ENCODE measurements at places on chromosomes 5 and 9.
A peak's percentile ranks its signal among the peaks of the same experiment; 100 is the strongest.

DNA sequence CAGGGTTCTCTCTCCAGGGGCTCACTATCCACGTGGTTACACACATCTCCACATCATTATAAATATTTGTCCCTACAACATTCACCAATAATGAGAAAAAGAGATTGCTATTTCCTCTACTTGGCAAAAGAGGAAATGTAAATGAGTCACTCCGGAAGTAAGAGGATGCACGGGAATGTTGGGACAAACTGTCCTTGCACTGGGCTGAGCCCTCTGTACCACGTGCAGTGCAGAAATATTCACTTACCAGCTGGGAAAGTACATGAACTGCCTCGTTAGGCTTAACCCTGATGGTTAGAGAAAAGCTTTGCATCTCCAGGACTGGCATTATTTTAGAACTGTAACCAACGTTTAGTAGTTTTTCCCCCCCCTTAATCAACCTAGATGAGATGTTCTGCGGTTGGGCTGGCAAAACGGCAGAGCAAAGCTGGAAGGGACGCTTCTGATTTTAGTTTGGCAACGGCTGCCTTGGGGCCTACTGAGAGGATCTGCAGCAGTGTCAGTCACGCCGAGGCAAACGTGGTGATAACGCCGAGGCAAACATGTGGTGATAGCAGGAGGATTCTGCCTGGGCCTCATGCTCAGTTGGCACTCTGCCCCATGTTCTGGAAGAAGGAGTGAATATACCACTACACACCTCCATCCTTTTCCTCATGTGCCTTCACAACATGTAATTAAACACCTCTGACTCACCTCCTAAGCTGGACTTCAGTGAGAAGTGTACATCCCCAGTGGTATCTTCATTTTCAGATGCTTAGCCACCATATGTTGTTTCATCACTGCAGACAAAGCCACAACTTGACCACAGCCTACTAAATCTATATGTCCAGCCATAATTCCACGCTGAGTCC, 661.4 kb upstream of the KLF4 start:
- DNase-seq = no peak

GRCh38 chr5:176366232-176366894, 1.1 kb downstream of the ARL10 start:
- no peak for DNase-seq

GRCh38 chr5:106766916-106767315, 903.8 kb downstream of the EFNA5 start:
- no peak for DNase-seq

DNA sequence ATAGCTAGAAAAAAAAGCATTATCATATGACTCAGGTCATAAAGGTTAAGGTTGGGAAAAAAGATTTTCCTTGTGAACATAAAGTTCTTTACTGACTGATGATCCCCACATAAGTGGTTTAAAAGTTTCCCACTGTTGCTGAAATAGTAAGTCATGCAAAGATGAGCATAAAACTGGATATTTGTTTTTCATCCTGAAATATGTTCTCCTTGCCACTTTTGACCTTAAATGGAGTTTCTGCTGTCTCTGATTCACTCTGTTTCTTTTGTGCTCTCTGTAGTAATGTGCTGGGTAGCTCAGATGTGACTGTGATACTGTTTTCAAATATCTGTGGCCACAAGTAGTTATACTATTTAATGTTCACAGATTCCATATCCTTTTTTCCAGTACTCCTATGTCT, 162.5 kb upstream of the GAS1 start:
- DNase-seq = no peak

GRCh38 chr5:34450338-34450737, 205.8 kb upstream of the RAI14 start:
- DNase-seq = no peak

GRCh38 chr5:72064801-72065570, 42.3 kb upstream of the MAP1B start:
- DNase-seq = no peak

DNA sequence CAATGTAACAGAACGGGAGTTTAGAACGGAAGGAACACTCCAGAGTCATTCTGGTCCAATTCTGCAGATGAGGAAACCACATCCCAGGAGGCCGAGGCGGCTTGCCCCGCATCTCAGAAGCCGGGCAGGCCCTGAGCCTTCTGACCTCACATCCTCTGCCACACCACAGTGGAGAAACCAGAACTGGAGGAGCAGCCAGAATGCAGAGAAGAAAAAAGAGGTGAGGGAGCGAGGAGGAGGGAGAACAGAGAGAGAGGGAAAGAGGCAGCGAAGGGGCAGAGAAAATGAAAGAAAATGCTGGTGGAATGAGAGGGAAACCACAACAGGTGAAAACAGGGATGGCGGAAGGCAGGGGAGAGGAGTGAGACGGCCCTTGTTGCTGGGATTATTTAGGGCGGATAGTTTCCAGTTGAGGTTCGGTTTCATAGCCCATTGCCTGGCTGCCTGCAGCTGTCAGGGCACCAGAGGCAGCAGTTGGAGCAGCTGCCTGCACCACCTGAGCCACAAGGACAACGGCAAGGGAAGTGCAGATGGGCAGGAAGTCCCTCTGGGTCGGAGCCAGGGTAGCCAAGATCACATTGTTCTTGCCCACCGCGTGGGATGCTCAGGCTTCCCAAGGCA, at the start of gene HMHB1:
TSS of gene HMHB1 (plus strand) at position 77 of the 621 bp plus-strand sequence.
- no peak for DNase-seq

GRCh38 chr9:89471390-89471789, 26.5 kb downstream of the SEMA4D start:
- no peak for DNase-seq

DNA sequence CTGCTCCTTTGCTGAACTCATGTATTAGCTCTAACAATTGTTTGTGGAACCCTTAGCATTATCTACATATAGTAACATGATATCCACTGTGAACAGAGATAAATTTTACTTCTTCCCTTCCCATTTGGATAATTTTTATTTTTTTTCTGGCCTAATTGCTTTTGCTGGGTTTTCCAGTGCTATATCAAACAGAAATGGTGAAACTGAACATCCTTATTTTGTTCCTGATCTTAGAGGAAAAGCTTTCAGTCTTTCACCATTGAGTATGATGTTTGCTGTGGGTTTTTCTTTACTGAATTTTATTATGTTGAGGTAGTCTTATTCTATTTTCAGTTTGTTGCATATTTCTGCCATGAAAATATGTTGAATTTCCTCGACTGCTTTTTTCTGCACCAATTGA, 44.8 kb upstream of the STARD4 start:
- no peak for DNase-seq

GRCh38 chr5:59615272-59615671, 278.3 kb downstream of the PDE4D start:
- DNase-seq = no peak

GRCh38 chr5:3564116-3564515, 31.5 kb upstream of the IRX1 start:
- no peak for DNase-seq

DNA sequence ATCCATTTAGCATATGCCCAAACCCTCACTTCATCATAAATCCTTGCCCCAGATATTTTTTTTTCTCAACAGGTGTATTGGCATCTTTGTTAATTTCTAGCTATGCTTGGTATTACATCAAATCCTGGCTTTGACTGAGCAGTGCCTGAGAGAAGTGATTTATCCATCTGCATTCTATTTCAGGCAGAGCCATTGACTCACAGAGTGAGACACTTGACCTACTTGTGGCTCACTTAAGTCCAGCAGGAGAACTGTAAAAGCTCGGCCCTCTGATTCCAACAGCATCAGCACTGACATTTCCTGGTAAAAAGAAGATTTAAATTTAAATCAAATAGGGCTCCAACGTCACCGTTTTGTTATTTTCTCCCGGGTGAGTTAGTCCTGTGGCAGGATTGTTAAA, 93.4 kb downstream of the PLK2 start:
- DNase-seq = no peak

DNA sequence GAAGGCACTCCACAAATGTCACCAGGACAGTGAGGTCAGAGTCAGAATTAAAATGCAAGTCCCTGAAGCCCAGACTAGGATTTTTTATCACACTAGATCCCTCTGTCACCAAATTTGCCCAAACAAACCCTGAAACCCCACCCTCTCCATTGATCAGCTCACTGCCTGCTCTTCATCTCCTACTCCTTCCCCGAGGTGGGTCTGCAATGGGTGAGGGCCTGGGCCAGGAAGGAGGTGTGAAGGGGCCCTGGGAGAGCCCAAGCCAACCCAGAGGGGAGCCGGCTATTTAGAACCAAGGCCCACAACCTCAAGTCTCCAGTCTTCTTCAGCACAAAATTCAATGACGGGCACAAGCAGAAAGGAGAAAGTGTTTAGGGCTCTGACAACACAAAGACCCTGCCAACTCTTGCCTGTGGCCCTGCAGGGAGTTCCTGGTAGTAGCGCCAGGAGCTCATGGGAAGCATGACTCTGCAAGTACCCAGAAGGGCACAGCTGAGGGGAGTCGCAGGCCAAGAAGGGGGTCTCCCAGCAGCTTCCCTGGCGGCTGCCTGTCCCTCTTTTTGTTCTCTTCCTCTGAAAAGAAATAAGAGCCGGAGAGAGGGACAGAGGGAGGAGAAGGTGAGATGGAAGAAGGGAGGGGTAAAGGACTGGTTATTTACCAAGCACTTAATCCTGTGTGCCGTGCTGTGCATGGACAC, 5.5 kb downstream of the FOXI1 start:
- DNase-seq = no peak

- DNase-seq = no peak
These were observed 167.1 kb upstream of the PHYKPL start for GRCh38 chr5:178399701-178400095.

- DNase-seq = no peak
These were observed 287.4 kb downstream of the GLIS3 start for GRCh38 chr9:4012441-4012840.

DNA sequence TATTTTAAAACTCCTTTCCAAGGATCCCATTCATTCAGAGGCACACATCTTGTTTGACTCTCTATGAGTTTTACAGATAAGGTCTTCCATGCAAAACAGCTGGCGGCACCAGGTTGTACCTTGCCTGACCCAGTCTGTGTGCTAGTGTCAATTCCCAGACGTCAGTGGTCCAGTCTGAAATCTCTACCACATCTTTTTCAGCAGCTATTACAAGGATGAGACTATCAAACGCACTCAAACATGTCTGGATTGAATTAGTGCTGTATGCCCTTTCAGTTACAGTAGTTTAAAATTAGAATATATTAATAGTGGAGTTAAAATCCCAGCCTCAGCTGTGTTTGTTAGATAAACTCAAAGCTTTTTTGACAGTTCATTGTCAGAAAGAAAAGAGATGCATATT, 11.7 kb downstream of the CDC14B start:
- no peak for DNase-seq

- no peak for DNase-seq
These were observed 166.1 kb upstream of the CCDC152 start for GRCh38 chr5:42590566-42590965.

DNA sequence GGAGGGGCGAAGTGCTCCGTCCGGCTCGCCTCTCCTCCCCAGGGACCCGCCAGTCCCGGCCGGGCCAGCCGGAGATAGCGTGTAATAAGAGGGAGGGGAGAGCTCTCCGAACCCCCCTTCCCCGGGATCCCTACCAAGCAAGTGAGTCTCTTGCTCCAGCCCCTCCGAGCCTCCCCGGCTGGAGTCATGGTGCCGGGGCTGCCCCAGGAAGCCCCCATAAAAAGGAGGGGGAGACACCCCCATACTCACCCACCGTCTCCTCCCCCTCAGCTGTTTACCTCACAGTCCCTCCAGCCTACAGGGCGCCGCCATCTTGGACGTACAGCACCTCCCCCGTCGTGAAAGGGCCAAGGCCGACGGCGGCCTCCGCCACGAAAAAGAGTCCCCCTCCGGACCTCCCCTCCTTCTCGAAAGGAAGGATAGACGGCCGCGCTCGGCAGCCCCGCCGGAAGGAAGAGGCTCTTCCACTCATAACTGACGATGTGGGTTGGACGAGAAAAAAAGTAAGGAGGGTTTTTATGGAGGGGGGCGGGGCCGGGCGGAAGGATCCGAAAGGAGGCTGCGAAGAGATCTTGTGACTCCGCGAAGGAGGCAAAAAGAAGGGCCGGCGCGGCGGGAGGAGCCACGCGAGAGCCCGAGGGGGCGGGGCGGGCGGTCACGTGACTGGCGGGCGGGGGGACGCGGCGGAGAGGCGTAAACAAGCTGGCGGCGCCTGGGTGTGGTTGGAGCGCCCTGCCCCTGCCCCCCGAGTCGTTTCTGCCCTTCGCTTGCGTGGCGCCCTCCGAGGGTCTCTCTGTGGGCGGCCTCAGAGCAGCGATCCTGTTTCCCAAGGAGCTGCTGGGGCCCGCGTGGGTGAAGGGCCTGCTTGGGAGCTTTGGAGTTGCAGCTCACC, at the start of gene TSC1:
TSS of gene TSC1 (minus strand) at position 323 of the 892 bp plus-strand sequence. CDS start 15,744 bp downstream, outside the sequence.
- peak; percentile 90 for DNase-seq

DNA sequence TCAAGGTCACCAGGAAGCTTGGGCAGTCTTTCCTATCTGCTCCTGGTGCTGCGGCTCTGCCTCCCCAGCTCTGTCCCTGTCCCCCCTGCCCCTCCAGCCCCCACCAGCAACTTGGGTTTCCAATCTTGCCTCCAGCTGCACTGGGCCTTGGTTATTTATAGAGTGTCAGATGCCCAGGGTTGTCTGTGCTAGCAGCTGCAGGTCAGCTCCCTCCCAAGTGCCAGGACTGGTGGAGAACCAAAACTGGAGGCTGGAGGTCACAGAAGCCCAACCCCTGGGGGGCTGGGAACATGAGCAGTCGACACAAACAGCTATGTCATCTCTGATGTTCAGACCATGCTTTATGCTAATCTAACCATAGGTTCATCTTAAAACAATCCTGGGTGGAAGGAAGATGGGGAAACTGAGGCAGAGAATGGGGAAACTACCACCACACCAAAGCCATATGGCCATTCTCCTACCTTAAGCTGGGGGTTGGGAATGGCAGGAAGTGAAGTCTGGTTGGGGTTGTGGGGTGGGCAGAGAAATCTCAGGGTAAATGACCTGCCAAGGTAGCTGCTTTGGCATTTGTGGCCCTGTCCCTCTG, 1.7 kb downstream of the TPM2 start:
- DNase-seq = no peak

DNA sequence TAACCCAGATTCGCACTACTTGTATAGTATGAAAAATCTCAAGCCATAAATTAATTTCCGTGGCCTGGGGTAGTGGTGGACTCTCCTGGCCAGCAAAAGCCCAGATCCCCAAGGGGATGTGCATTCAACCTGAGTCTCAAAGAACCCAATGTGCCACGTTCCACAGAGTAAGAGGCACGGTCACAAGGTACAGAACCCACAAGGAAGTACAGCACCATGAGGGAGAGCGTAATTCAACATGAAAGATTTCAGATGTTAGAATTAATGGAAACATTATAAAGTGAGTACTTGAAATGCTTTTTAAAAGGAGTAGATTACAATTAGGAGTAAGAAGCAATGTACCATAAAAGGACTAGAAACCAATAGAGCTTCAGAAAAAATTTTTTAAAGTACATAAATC, 23.4 kb downstream of the SRD5A1 start:
- DNase-seq = no peak

- DNase-seq = no peak
These were observed 532.7 kb upstream of the GRAMD2B start for GRCh38 chr5:125890511-125890931.
